ENCODE measurements at places on chromosomes 1 and 21.

DNA sequence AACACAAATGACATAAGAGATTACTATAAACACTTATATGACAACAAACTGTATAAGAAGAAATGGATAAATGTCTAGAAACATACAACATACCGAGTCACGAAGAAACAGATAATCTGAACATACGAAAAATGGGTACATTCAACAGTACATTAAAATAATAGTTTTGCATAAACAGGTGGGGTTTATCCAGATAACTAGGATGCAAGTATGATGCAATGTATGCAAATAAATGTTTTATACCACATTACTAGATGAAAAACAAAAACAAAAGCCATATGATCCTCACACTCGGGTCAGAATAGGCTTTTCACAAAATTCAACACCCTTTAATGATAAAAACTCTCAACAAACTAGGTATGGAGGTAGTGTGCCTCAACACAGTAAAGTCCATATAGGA is 1585.7 kb downstream of the BRINP3 start:
- no peak for DNase-seq

DNA sequence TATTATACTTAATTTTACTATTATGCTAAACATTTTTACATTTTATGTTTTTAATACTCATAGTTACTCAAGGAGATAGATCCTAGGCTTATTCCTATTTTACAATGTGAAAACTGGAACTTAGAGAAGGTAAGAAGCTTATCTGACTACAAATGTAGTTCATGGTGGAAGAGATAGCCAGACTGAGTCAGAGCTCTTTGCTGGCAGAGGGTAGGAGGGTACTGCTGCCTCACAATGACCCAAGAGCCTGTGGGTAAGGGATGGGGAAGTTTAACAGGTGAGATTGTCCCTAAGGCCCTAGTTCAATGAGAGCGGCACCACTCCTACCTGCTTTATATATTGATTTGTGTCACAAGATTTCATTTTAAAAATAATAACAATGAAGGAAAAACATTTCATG is 34.1 kb upstream of the NEK7 start:
- no peak for DNase-seq

GRCh38 chr1:45206808-45207623 is 611 bp upstream of the ZSWIM5 start:
- DNase-seq = no peak

DNA sequence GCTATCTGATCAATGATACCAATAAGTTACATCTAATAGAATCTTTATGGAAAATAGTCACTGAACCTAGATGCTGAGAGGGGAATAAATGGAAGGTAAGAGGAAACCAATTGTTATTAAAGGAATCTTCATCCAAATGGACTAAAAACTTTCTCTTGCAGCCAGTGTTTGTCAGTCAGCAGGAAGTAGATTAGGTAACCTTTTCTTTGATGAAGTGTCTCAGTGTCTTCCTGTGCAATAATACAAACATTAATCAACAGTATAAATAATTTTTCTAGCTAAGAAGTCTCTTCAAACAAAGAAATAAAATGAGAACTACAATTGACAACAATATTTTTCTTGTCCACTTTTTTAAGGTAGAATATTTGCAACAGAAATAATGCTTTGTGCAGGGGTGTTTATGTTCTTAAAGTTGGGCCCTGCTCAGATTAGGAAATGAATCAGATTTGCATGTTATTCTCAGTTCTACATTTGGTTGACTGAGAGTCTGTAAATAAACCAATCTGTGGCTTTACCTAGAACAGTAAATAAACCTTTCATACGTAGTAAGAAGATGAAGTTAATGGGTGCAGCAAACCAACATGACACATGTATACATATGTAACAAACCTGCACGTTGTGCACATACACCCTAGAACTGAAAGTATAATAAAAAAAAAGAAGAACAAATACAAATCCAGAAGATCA is 391.4 kb downstream of the MRPL39 start:
- no peak for DNase-seq

DNA sequence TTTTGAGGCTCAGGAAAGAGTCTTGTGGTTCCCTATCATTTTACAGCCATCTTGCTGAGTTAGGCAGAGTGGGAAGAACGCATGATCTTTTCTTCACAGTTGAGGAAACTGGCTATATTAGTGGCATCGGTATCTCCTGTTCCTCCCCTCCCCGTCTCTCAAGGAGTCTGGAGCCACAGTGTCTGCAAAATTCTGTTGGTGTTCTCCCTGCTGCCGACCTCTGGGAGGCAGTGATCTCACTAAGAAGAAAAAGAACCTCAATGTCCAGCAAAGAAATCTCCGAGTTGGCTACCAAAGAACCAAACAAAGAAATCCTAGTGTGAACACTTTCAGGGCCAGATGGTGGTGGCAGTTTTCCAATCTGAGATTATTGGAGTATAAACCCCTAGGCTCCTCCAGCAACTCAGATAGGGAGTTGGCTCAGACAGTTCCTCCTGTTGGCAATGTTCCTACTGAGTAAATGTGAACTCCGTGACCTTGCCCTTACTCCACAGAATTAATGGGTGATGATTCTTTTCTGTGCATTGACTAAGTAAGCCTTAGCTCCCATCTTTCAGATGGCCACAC is 41.2 kb downstream of the PRAMEF20 start:
- DNase-seq = no peak

- DNase-seq = no peak
These were observed 2.2 kb downstream of the S100A13 start for GRCh38 chr1:153624965-153625611.

GRCh38 chr1:206554701-206555472 is 47.6 kb downstream of the RASSF5 start:
- no peak for DNase-seq

- DNase-seq = no peak
These were observed 59.0 kb upstream of the KCND3 start for GRCh38 chr1:112048421-112048820.

GRCh38 chr1:171641076-171641864 is 11.2 kb downstream of the MYOC start:
- no peak for DNase-seq

DNA sequence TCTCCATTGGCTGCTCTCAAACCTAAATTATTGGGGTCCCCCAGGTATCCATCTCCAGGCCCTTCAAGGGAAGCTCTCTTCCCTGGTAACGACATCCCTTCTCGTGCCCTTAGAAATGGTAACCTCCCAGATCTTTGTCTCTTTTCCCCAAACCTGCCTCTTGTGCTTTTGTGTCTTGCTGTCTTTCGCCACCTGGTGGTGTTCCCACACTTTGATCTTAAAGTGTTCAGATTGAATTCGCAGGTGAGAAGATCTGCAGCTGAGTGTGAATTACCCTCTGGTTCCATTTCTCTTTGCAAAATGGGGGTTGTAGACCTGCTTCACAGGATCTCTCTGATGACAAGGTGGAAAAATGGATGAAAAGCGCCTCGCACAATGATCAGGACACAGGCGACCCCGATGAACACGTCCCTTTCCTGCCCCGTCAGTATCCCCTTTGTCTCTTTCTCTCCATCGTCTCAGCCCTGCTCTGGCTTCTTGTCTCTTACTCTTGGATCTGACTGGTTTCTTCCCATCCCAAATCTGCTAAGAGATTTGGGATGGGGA is 53.1 kb downstream of the DOP1B start:
- DNase-seq = peak; percentile 69

DNA sequence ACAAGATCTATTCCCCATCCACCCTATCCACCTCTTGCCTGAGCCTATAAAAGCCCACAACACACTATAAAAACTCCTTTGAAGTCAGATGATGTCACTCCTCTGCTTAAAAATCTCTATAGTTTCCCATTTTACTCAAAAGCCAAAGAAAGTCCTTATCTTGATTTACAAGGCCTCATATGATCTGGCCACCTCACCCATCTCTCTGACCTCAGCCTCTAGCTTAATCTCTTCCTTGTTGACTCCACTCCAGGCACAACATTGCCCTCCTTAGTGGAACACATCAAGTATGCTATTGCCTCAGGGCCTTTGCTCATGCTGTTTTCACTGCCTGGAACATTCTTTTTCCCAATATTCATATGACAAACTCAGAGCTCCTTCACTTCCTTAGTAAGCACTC is 33.3 kb downstream of the ZNF281 start:
- no peak for DNase-seq

GRCh38 chr1:29310616-29311180 is 74.4 kb downstream of the PTPRU start:
- no peak for DNase-seq

GRCh38 chr1:113479713-113480676 is 89.7 kb downstream of the MAGI3 start:
- DNase-seq = peak; percentile 18

- DNase-seq = peak; percentile 25
These were observed 164.6 kb downstream of the ACTL8 start for GRCh38 chr1:17919525-17920439.

- DNase-seq = no peak
These were observed 91.4 kb downstream of the AKT3 start for GRCh38 chr1:243758647-243759046.

DNA sequence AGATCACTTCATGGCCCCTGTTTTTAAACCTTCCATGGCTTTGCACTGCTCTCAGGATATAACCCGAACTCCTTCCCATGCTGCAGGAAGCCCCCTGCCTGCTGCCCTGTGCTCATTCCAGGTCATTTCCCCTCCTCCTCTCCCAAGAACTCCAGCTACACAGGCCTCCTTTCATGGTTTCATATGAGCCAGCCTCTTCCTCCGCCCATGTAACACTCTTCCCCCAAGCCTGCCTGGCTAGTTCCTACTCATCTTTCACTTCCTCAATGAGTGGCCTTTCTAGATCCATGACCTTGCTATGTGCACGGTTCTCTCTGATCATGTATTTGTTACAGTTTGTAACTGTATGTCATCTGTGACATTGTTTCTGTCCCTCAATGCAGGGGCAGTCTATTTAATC is 3.1 kb upstream of the NCF2 start:
- peak; percentile 55 for DNase-seq

GRCh38 chr1:41802532-41803501 is 115.9 kb downstream of the HIVEP3 start:
- peak; percentile 76 for DNase-seq

- DNase-seq = no peak
These were observed 19.8 kb downstream of the IQGAP3 start for GRCh38 chr1:156552518-156552917.

DNA sequence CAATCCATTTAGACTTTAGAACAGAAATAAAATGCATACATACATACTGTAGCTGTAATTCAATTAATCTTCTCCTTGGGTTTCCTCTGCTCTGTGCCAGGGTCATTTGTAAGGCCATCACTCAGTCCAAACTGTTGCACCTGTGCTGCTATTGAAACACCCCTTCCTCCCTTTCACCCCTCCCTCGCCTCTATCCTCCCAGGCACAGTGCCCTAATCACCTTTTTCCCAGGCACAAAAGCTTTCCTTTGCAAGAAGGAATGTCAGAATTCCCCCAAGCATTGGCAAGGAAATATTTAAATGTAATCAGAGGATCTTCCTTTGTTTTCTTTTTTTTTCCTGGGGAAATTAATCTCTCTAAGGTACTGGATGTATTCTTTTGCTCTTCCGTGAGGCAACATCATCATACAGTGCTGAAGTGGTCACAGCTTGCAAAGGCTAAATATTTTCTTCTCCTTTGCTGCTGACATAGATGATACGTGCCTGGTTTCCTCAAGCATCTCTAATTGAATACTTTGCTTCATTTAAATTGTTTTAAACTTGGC is 339.3 kb upstream of the NR5A2 start:
- DNase-seq = no peak

- no peak for DNase-seq
These were observed 11.0 kb downstream of the PRDM15 start for GRCh38 chr21:41868062-41868710.

- no peak for DNase-seq
These were observed 5.5 kb downstream of the C2CD2 start for GRCh38 chr21:41948078-41948895.

- no peak for DNase-seq
These were observed 40.3 kb downstream of the GPATCH2 start for GRCh38 chr1:217590598-217590997.

- DNase-seq = no peak
These were observed 11.2 kb downstream of the DYRK3 start for GRCh38 chr1:206646504-206646903.

- DNase-seq = no peak
These were observed 49.8 kb downstream of the LDLRAD2 start for GRCh38 chr1:21861602-21862429.

- DNase-seq = no peak
These were observed 12.2 kb downstream of the UTP25 start for GRCh38 chr1:209839875-209840546.

GRCh38 chr1:204721373-204722055 is 36.0 kb upstream of the LRRN2 start:
- no peak for DNase-seq

- no peak for DNase-seq
These were observed 35.2 kb upstream of the EXOSC10 start for GRCh38 chr1:11134898-11135266.

GRCh38 chr1:200021577-200022238 is 5.8 kb upstream of the NR5A2 start:
- DNase-seq = no peak

GRCh38 chr1:161226759-161227158 is 899 bp downstream of the TOMM40L start:
- DNase-seq = no peak

DNA sequence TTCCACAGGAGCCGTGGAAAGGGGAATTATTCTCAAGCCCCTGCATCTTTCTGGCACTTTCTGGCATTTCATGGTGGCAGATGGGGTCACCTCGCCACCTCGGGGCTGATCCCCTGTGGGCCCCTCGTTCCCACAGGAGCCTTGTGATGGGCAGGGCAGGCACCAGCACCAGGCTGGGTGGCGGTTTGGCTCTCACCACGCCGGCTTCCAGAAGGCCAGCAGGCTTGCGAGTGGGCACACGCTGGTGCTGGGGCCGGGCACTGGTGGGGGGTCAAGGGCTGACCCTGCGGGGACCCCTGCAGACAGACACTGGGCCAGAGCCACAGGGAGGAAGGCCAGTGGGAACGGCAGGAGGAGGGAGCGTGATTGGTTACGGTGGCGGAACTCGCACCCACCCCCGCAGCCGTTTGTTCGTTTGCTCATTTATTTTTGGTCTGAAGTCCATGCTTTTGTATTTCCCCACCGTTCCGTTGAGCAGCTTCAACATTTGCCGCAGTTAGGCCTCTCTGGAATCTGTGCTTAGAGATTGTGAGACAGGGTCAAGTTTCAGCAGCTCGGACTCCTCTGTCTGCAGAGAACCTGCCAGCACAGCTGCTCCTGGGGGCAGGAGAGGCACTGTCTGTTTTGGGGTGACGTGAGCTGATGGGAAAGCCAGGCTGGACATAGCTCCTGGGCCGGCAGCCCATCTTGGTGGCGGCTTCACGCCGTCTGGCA is 5.3 kb downstream of the COL18A1 start:
- DNase-seq = no peak

- DNase-seq = no peak
These were observed 34.2 kb downstream of the PCAT6 start for GRCh38 chr1:202844935-202845334.

DNA sequence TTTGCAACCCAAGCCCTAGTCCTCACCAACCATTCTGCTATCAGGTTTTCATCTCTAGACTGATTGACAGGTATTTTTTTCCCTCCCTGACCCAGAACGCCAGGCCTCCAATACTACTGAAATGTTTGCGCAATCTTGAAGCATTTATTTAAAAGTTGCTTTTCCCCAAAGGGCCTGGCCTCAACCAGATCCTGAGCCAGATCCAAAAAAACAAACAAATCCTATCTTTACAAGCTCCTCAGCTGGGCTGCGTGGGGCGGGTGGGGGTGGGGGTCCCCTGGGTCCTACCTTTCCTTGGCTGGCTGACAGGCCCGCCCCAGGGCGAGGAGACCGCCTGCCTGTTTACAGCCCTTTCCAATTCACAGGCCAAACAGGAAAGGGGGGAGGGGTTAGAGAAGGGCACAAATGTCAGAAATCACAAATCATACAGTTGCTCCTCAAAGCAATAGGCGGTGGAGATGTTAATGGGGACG is 98.8 kb downstream of the FOXD2 start:
- no peak for DNase-seq

GRCh38 chr1:110482662-110483307 is 31.8 kb downstream of the PROK1 start:
- DNase-seq = no peak

Data from KBM-7 (cell line).